GM13976 (cell line): ENCODE measurements at places on chromosomes 7 and 10.

GRCh38 chr10:131050162-131050766 lies 261.3 kb downstream of the TCERG1L start:
- DNase-seq, result no peak

GRCh38 chr7:47415318-47416212 lies 166.3 kb downstream of the TNS3 start:
- no peak for DNase-seq

DNA sequence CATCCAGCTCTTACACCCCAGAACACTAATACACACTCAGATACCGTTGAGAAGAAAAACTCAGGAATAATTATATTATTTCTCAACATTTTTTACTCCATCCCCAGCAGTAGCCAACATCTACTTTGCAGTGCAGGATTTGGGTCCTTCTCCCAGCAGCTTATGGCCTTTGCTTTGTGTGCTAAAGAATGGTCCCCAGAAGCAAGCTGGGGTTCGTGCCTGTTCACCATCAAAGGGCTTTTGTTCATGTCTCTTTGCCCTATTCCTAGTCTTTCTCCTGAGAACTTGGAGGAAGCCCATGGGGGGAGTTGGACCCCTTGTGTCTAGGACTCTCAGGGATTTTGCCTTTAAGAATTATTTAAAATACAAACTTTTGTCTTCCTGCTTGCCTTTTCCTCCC lies 100.4 kb downstream of the ZNF277 start:
- no peak for DNase-seq

DNA sequence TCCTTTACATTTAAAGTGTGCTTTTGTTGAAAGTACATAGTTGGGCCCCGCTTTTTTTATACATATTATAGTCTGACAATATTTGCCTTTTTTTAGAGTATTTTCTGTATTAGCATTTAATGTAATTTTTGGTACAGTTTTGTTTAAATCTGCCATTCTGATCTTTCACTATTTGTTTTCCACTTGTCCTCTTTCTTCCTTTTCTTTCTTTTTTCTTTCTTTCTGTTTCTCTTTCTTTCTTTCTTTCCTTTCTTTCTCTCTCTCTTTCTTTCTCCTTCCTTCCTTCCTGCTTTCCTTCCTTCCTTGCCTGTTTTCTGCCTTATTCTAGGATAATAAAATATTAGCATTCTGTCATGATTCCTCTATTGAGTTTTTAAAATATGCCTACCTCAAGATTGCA lies 9.5 kb downstream of the LIPK start:
- DNase-seq, result no peak

DNA sequence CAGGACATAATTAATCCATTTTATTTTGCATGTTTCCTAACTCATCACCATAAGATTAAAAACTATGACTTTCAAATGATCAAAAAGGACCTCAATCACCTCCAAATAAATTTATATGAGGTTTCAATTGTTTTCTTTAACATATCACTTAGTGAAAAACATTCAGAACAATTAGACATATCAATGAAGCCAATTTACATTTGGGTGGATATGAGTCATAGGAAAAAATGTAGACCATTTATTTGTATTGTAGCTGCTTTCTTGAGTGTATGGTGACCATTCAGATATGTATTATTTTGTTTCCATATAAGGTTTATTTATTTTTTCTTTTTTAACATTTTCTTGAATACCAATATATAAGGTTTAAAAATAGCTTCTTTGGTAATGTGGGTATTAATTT lies 13.3 kb upstream of the EXOC6 start:
- no peak for DNase-seq
